NCI-H2081 (cell line): ENCODE measurements at places on chromosomes 13 and 19.
A peak's percentile ranks its signal among the peaks of the same experiment; 100 is the strongest.

- DNase-seq: peak; percentile 85
These were observed 21.1 kb downstream of the PRR36 start for GRCh38 chr19:7852851-7853769.

DNA sequence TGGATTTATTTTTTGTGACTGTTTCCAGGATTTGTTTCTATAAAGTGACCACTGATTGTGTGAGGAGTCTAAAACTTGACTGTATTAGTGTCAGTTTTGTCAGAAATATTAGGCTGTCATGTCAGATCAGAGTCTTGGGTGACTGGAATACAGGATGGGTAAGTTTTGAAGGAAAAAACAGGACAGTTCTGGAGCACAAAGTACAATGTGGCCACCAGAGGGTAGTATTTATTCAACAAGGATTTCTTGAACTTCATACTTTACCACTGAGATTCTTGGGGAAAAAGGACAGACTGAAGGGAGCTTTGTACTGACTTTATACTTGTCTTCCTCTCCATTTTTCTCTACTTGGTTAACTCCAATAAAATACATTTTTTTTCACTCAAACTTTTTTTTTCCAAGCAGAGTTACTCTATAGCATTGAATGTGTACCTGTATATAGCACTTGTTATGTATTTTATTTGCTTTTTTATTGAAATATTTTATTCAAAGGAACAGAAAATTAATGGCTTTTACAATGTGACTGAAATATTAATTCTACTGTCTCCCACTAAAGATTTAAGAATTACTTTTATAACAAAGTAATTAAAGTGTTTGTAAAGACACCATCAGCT is 51.1 kb downstream of the LMO7 start:
- no peak for DNase-seq

DNA sequence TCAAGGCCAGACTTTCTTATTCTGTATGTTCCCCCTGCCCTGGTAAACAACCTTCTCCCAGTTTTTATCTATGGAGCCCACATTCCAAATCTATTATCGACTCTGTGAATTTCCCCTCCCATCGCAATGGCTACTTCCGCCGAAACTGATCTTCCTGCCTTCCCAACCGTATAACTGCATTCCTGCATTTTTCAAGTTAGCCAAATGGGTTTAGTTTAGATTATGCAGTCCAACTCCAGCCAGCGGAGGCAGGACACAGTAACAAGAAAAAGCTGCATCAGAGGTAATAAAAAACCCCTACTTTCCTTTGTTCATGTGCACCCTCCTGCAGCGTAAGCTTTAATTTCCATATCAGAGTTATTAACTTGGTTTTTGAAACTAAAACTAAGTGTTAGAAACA is 112.2 kb upstream of the ZNF91 start:
- DNase-seq: no peak

DNA sequence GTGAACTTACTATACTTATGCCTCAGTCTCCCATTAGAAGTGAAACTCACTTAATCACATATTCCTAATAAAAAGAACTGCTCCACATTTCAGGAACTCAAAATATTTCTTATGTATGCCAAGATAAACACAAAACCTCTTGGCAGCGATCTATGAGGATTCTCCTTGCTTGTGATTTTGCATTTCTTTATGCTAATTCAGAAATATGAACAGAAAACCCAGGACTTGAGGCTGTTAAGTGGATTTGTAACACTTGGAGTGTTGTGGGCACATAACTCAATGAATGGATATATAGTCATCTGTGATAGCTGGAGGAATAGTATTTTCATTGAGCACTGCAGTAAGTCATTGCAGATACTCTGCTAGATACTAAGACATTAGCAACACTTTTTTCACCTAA is 5.6 kb upstream of the KATNAL1 start:
- DNase-seq: no peak

DNA sequence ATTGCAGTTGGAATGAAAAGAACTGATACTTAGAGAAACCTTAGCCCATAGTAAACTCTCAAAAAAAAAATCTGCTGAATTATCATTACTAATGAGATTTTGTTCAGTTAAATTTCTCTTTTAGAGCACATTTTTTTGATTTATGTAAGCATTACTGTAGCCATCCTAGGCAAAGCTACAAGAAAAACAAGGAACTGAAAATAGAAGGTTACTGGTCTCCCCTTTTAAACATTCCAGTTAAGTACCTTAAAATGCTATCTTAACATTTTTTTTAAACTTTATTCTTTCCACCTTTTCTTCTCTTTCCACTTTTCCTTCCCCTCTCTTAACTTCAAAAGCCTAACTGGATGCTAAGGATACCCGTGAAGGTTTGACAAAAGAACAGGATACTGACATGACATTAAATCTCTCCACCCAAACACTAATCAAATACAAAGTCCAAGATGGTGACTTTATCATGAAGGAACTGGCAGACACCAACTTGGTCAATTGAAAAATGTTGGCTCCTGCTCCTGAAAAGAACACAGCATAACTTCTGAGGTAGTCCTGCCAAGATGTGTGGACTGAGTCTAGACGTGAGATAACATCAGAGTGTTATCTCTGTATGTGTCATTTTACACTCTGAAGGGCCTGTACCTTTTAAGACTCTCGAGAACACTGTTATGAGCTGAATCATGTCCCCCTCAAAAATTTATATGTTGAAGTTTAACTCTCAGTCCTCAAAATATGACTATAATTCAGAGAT is 29.5 kb upstream of the SACS start:
- DNase-seq: no peak

GRCh38 chr13:30915691-30916541 is 9.8 kb downstream of the MEDAG start:
- DNase-seq: no peak

DNA sequence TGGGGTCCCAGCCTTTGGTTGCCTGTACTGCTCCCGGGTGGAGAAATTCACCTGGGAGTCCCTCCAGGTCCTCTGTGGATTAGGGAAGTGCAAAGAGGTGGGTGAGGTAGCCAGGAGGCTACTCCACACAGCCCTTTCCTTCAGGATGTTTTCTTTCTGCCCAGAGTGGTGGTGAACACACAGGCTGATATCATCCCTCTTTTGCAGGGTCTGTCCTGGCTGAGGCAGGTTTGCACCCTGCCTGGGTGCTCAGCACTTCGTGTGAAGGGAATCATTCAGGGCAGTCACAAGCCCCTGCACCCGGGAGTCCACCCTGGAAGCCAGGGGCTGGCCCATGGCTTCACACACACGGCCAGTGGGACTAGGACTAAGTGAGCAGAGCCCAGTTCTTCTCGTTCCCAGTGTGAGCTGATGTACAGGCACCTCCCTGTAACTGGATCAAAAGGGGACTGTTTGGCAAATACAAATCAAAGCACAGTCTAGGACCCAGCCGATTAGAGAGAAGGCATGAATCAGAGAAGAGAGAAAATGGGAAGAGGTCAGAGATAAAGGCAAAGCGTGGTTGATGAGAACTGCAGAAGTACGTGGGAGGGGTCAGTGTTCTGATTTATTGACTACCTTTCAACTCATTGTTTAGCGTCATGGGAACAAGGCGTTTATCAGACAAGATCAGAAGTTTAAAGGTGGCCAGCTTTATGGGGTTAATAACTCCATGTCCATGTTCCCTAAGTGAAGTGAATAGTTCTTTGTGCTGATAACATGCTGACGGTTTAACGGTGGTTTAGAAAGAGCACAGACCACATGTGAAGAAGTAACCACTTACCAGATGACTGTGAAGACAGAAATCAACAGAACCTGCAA is 30.4 kb upstream of the SPATA13 start:
- no peak for DNase-seq

DNA sequence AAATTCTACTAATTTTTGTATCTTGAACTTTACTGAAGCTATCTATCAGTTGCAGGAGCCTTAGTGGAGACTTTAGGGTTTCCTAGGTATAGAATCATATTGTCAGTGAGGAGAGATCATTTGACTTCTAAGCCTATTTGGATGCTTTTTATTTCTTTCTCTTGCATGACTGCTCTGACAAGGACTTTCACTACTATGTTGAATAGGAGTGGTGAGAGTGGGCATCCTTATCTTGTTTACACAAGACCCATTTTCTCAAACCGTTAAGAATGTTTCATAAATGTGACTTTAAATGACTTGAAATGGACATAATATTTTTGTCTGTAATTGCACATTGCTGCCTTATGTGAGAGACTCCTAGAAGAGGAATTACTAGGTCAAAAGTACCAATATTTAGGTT is 17.9 kb upstream of the CSNK1A1L start:
- DNase-seq: no peak

DNA sequence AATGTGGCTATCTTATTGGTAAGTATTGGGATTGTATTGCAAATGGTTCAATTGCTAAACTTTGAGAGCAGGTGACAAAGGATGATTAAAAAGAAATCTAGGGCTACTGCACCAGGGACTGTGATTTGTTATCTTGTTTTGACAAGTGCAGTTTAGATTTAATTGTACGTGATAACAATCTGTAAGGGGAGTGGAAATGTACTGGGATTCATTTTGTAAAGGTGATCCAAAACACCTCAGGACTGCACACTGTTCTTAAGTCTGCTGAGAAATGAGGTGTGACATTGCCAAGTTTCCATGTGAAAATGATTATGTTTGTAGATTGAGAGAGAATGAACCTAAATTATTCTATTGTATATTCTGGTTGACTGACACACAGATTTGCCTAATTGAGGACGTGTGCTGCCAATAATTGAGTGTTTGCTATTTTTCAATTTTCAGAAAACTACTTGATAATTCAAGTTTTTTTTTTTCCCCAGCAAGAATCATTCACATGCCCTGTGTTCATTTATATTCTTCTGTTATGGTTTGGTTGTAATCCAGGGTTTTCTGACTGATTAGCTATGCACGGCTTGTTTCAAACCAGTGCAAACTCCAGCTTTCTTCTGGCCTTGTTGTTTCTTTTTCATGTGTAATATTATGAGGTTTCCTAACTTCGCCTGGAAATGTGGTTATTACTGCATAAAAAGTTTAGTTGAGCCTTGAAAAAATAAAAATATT is 308.0 kb downstream of the OLFM4 start:
- DNase-seq: no peak

- no peak for DNase-seq
These were observed 627.7 kb downstream of the LIG4 start for GRCh38 chr13:107587681-107588080.

- no peak for DNase-seq
These were observed 98.4 kb downstream of the STK24 start for GRCh38 chr13:98478189-98479129.

DNA sequence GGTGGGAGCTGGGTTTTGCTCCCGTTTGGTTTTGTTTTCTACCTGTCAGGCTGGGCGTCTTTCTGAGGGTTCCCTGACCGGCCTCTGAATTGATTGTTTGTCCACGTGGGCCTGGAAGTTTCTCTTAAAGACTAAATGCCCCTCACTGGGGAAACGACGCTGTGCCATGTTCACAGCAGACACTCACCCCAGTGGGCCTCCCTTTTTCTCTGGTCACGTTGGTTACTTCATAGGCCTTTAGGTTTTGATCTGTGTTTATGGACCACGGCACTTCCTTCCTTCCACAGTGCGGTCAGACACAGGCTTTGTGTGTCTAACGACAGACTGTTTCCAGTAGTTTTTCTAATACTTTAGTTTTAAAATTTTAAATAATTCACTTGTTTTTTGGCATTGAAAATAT is 20.1 kb upstream of the NDUFS7 start:
- DNase-seq: no peak

GRCh38 chr19:49613374-49613773 is 22.4 kb downstream of the PRR12 start:
- DNase-seq: peak; percentile 75

DNA sequence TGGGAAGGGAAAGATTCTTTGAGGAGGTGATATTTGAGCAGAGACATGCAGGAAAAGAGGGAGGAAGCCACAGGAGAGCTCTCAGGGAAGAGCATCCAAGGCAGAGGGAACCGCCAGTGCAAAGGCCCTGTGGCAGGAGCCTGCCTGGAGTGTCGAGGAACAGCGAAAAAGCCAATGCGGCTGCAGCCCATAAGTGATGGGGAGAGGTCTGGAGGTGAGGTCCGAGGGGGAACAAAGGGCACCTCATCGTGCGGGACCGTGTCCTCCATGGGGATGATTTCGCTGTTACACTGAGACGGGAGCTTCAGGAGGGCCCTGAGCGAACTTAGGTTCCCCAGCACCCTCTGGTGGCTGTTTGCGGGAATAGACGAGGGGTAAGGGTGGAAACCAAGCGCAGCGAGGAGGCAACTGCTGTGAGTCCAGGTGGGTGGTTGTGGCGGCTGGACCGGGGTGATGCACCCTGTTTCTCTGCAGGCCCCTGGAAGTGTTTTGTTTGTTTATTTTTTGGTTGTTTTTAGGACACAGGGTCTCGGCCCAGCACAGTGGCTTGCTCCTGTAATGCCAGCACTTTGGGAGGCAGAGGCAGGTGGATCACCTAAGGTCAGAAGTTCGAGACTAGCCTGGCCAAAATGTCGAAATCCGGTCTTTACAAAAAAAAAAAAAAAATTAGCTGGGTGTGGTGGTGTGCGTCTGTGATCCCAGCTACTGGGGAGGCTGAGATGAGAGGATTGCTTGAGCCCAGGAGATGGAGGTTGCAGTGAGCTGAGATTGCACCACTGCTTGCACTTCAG is 5.9 kb upstream of the EHD2 start:
- peak; percentile 73 for DNase-seq

DNA sequence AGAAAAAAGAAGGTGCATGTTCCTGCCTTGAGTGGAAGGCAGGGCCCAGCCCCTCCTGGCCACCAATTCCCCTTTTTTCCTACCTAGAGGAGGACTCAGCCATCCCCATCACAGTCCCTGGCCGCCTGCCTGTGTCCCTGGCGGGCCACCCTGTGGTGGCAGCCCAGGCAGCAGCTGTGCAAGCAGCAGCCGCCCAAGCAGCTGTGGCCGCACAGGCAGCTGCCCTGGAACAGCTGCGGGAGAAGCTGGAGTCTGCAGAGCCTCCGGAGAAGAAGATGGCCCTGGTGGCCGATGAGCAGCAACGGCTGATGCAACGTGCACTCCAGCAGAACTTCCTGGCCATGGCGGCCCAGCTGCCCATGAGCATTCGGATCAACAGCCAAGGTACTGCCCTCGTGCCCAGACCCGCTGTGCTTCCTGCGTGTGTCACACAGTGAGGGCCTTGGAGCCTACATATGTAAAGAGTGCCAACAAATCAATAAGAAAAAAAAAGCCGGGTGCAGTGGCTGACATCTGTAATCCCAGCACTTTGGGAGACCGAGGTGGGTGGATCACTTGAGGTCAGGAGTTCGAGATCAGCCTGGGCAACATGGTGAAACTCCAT is 17.6 kb upstream of the WDR18 start:
- DNase-seq: no peak

- no peak for DNase-seq
These were observed 21.9 kb upstream of the ZNF432 start for GRCh38 chr19:52070496-52070895.

DNA sequence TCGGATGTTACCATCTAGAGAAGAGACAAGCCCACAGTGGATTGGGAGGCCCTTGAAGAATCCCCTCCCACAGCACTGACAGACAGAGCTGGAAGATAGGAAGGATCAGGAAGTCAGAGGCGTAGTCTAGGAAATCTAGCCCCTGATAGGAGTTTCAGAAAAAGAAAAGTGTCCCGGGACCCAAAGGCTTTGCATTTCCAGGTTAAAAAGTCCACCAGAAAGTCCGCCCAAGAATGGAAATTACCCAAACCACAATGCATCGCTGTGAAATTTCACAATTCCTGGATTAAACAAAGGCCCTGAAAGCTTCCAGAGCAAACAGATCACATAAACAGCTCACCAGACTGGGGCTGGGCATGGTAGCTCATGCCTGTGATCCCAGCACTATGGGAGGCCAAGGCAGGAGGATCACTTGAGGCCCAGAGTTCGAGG is 146.9 kb downstream of the KDM4B start:
- DNase-seq: no peak
